ENCODE measurements at places on chromosomes 4 and X.

- DNase-seq: no peak
Observed at GRCh38 chr4:94506822-94507221, 55.1 kb downstream of the PDLIM5 start.

DNA sequence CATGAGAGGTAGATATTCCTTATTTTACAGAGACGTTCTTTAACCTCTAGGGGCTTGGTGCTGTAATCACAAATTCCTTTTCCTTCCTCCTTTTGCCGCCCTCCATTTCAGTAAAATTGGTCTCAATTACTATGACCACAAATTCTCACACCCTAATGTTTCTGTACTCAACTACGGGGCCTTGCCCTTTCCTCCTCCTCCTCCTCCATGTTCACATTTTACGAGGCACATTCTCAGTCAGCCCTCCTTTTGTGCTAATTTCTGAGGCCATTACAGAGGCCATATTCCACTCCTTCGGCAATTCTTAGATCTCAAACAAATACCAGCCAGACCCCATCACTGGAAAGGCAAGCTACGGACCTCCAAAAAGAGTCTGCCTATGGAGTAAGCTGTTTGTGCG, 92.1 kb downstream of the SH3KBP1 start:
- DNase-seq: no peak

DNA sequence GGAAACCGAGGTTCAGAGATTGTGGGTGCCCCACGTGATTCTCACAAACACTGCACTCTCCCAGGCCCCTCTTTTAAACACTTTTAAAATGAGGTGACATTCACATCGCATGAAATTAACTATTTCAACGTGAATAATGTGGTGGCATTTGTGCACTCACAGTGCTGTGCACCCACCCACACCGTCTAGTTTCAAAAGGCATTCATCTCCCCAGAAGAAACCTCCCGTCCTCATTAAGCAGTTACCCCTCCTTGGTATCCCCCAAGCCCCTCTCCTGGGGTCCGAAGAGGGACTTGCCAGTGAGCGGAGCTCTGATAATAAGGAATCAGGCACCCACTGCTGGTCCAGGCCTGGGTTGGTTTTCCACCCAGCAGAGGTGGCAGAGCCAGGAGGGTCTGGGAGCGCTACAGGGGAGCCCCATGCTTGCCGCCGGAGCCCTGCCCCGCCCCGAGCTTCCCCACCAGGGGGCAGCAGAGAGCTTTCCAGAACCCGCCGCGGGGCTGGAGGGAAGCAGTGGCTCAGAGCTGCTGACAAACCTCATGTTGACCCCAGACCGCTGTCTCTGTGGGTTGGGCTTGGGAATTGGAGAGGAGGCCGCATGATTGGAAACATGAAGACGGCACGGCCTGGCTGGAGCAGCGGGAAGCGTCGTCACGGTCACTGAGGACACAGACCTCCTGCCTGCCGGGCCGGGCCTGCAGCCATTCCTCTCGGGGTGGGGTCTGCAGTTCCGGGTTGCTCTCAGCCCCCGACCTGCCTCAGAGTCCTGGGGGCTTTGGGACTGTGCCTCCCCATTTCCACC, 27.5 kb upstream of the HTRA3 start:
- peak; percentile 65 for DNase-seq

GRCh38 chrX:16138108-16138427, 14.7 kb downstream of the GRPR start:
- DNase-seq: no peak

DNA sequence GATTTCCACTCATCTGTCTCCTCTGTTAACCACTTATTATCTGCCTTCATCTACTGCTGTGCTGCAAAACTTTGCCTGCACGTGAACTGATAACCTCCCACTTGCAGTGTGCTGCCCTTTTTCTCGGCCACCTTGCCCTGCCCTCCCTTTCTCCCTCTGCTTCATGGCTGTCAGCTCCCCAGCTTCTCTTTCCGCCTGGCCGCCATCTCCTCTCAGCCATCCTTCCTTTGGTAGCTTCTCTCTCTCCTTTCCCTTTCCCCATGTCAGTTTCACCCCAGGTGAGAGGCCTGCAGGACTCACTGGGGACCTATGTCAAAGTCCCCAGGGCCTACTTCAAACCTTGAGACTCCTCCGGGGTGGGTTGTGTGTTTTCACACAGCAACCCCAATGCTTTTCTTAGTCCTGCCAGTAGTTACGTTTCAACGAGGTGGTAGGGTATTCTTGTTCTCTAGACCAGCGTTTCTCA, 6.6 kb downstream of the MSL3 start:
- no peak for DNase-seq

DNA sequence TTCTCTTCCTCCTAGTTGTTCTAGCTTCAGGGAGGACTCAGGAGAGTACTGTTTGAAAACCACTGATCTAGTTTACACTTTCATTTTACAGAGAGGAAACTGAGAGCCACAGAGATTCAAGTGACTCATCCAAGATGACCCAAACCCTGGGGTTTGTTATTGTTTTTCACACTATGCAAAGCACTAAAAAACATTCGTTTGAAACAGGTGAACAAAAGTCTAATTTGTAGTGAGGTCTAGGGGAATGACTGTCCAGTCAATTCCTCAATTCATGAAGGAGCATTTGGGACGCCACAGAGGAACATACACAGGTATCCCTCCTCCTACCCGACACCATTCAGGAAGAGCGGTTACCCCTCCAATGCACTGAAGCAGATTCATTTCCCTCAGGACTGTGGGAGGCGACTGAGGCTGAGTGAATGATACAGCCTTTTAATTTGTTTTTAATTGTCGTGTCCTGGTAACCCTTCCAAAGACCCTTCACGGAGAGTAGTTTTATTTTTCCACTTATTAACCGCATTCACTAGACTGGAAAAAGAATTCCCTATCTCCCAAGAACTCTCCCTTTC, 30.3 kb downstream of the TLR10 start:
- DNase-seq: no peak

Measured in stimulated activated naive CD4-positive, alpha-beta T cell treated with Interleukin-2 at 50 U/mL for 16 hours (primary cell).